Fibroblast of villous mesenchyme (primary cell): ENCODE measurements at places on chromosomes 12 and 14. TPM values are rescaled to one million over a fixed set of nuclear protein-coding genes. Genes with fewer than 3 reads are reported as not detected.

The TMBIM4 gene
- 80.5 and 175 TPM in 2 replicates for total RNA-seq

The TMEM253 gene
- total RNA-seq, result 0.64 TPM in 1 of 2 replicates, not detected in the other

The NUMB gene
- total RNA-seq, result 35.1 and 35.4 TPM in 2 replicates

The GPX2 gene
- not detected in 2 replicates for total RNA-seq

The ANKRD33 gene
- total RNA-seq, result not detected in 2 replicates

The ZDHHC22 gene
- not detected in 2 replicates for total RNA-seq

The HOXC11 gene
- 0.86 and 2.9 TPM in 2 replicates for total RNA-seq

The TEX52 gene
- not detected in 2 replicates for total RNA-seq

The NAV3 gene
- total RNA-seq, result 96.3 and 206 TPM in 2 replicates

The KRT73 gene
- total RNA-seq, result not detected in 2 replicates

The FAM186B gene
- under 0.01 TPM in 2 replicates for total RNA-seq

The FGF23 gene
- not detected in 2 replicates for total RNA-seq

The CRIP2 gene
- total RNA-seq, result 8.6 and 18.0 TPM in 2 replicates

The KRT85 gene
- not detected in 2 replicates for total RNA-seq

The MNAT1 gene
- total RNA-seq, result 59.3 and 71.7 TPM in 2 replicates

The IFI27 gene
- 51.4 and 103 TPM in 2 replicates for total RNA-seq

The ADAM21 gene
- under 0.01 and 0.43 TPM in 2 replicates for total RNA-seq

The GLS2 gene
- total RNA-seq, result under 0.01 TPM in 1 of 2 replicates, not detected in the other

The CLECL1 gene
- total RNA-seq, result not detected in 2 replicates

The KLRC2 gene
- total RNA-seq, result not detected in 2 replicates

The MAPK1IP1L gene
- total RNA-seq, result 36.1 and 49.2 TPM in 2 replicates

The RNASE3 gene
- not detected in 2 replicates for total RNA-seq

The MANSC4 gene
- not detected in 2 replicates for total RNA-seq

The GPR68 gene
- total RNA-seq, result 0.86 and 2.9 TPM in 2 replicates

The ARMH4 gene
- total RNA-seq, result 1.6 and 3.0 TPM in 2 replicates

The SERPINA3 gene
- 0.32 TPM in 1 of 2 replicates, not detected in the other for total RNA-seq

The P2RX2 gene
- total RNA-seq, result not detected in 2 replicates

The TTC9 gene
- under 0.01 TPM in 2 replicates for total RNA-seq

The DCN gene
- total RNA-seq, result 125 and 258 TPM in 2 replicates

The PMCH gene
- total RNA-seq, result not detected in 2 replicates

The C12orf50 gene
- under 0.01 TPM in 1 of 2 replicates, not detected in the other for total RNA-seq

The KRT1 gene
- total RNA-seq, result not detected in 2 replicates

The E2F7 gene
- 10.4 and 17.4 TPM in 2 replicates for total RNA-seq
